ENCODE measurements at places on chromosomes 7 and 10.

GRCh38 chr10:94005050-94005449, 11.3 kb downstream of the PLCE1 start:
- DNase-seq = no peak

DNA sequence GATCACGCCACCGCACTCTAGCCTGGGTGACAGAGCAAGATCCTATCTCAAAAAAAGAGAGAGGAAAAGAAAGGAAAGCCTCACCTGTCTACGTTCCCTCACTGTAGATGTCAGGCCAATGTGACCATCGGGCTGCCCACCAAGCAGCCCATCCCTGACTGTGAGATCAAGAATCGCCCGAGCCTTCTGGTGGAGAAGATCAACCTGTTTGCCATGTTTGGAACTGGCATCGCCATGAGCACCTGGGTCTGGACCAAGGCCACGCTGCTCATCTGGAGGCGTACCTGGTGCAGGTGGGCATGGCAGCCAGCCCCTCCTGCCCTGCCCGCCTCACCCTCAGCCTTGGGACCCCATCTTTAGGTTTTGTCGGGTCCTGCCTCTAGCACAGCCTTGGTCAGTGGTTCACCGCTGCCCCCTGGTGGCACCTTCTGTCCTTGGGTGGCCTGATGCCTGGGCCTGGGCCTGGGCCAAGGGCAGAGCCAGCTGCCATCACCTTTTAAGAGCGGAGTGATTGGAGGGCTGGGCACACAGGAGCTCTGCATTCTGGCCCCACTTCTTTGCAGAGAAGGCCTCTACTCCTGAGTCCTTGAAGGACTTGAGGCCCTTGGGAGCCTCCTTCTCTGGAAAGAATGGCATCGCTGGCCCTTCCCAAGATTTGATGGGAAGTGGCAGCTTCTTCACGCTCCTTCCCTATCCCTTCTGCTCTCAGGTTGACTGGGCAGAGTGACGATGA, 14.4 kb upstream of the AHCYL2 start:
- peak; percentile 38 for DNase-seq

DNA sequence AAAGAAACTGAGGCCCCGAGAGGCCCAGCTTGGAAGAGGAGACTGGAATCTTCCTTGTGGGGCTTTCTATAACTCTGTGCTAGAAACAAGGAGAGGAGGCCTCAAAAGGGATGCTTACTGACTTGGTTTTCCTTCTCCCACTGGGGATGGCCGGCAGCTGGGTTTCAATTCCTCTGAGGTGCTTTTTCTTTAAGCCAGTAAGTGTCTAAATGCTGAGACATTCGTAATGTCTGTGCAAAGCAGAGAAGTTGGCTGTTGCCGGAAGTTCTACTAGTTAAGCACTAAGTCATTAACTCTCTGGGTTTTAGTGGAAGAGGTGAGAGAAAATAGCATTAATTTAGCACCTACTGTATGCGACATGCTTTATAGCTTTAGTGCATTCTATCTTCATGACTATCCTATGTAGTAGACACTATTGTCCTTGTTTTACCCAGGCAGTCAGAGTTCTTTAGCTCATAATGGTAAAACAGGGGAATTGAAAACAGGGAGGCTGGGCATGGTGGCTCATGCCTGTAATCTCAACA, 135.2 kb downstream of the RGS10 start:
- DNase-seq = no peak

DNA sequence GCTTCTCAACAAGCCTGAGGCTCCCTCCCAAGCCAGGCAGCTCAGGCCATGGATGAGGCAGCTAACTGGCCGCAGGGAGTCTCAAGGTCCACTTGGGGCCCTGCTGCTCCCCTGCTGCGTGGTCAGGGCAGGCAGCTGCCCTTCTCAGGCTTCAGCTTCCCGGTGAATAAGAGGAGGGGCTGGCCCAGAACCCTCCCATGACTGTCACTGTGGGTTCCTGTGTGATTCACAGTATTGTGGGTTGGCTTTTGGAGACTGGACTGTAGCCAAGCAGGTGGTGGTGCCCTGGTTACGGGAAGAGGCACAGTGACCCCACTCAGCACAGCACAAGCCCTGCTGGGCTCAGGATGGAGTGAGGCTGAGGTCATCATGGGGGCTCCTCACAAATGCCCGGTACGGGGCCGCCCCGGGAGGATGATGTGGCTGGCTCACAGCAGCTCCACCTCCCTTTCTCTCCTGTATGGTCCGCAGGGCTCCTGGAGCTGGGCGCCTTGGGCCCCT, 189.8 kb downstream of the HECW1 start:
- DNase-seq = peak; percentile 85

- DNase-seq = no peak
Measured at GRCh38 chr7:134798155-134798554, 18.7 kb downstream of the CALD1 start.

DNA sequence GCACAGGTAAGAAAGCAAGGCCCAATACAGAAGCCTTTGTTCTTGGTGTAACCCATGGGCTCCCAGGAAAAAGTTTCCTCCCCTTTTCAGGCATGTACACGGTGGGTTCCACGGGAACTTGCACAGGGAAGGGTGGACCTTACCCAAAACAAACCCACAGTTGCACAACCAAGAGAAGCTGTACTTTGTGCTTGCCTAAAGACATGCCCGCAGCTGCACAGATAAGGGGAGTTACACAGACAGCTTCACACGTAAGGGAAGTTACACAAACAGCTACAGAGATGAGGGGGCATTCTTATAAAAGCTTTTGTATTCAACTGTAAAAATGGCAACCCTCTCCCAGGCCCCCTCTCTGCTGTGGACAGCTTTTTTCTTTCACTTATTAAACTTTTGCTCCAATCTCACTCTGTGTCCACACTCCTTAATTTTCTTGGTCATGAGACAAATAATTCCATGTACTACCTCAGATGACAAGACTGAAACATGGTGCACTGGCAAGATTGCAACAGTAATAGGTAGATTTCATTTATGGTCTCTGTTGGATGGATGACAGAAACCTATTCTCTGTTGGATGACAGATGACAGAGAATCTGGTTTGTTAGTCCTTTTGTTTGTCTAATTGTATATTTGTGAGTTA, 72.9 kb downstream of the ATE1 start:
- DNase-seq = no peak

- no peak for DNase-seq
Measured at GRCh38 chr10:86804805-86805204, 48.4 kb downstream of the BMPR1A start.

- no peak for DNase-seq
Measured at GRCh38 chr10:71635251-71635866, 84.2 kb downstream of the C10orf105 start.

GRCh38 chr10:93390306-93391090, 91.6 kb downstream of the MYOF start:
- DNase-seq = no peak

DNA sequence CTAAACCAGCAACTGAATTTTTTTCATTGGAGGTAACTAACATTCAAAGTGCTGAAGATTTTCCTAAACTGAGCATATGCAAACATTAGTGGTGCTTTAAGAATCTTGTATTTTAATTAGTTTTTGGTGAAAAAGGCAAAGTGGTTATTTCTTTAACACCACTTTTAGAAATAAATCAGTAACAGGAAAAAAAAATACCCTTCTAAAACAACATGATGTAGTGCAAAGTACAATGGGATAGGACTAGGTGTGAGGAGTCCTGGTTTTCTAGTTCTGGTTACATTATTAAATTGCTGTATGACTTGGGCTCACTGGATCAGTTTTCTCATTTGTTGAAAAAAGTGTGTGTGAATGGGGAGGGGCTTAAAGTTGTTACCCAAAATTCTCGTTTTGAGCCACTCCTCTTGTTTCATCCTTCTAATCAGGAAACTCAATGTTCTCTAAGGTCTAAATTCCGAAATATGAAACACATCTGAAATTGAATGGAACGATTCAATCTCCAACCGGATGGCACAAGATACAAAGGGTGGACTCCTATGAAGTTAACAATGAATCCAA, 1.8 kb downstream of the WASL start:
- no peak for DNase-seq
